ENCODE measurements at places on chromosomes 16 and 17. TPM values are rescaled to one million over a fixed set of nuclear protein-coding genes. Genes with fewer than 3 reads are reported as not detected.

GRCh38 chr17:13793951-13794350, 192.2 kb upstream of the HS3ST3A1 start:
- DNase-seq = no peak

XAF1 gene
- 15.2 TPM for polyA plus RNA-seq

GRCh38 chr16:70715860-70716357, 30.1 kb upstream of the MTSS2 start:
- no peak for DNase-seq

GRCh38 chr16:30669026-30669902, 11.0 kb downstream of the FBRS start:
- DNase-seq = no peak

Measured in left renal cortex interstitium (tissue), 4 donors.